HuH-7.5 (cell line): ENCODE measurements at places on chromosomes 2 and 18.

GRCh38 chr2:134143568-134143967, 110.3 kb upstream of the MGAT5 start:
- no peak for DNase-seq

DNA sequence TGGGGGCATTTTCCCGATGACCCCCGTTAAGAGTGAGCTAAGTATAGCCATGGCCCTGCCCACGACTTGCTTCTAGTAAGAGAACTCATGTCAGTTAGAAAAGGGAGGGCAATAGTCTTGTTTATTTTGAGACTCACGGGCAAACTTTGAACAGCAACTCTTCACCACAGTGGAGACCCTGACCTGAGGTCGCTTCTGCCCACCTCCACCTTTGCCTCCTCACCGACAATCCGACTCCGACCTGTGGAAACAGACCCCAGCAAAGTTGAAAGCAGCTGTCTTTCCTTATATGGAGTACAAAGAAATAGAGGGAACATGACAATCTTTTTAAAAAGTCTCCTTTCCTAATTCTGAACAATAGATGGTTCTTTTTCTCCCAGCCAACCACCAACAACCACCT, 155.0 kb upstream of the GCFC2 start:
- DNase-seq = no peak

DNA sequence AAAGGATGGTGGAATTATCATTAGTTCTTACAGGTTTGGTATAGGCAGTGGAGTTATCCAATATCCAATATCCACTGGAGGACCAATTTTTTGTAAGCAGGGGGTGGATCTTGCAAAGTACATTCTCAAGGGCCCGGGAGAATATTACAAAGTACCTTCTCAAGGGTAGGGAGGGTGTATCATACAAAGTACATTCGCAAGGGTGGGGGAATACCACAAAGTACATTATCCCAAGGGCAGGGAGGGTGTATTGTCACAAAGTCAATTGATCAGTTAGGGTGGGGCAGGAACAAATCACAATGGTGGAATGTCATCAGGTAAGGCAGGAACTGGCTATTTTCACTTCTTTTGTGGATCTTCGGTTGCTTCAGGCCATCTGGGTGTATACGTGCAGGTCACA, 55.3 kb upstream of the TMEM87B start:
- no peak for DNase-seq

- DNase-seq = no peak
Measured at GRCh38 chr18:44507729-44508325, 172.9 kb upstream of the SETBP1 start.

- DNase-seq = no peak
Measured at GRCh38 chr18:41396861-41397260, 558.2 kb upstream of the PIK3C3 start.

DNA sequence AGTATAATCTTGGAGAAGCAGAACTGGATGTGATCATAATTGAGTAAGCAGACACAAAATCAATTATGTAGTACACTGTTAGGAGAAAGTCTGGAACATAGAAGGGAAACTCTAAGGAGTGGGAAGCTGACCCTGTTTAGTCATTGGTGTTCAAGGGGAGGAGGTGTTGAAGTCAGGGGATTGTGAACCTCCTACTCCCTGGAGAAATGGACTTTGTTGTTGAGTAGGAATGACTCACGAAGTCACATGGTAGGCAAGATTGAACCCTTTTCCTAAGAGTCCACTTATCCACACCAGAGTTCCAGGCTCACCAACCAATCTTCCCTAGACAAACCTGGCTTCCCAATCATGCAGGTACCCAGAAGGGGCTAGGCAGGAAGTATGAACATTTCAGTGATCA, 81.0 kb upstream of the BCL11A start:
- no peak for DNase-seq

DNA sequence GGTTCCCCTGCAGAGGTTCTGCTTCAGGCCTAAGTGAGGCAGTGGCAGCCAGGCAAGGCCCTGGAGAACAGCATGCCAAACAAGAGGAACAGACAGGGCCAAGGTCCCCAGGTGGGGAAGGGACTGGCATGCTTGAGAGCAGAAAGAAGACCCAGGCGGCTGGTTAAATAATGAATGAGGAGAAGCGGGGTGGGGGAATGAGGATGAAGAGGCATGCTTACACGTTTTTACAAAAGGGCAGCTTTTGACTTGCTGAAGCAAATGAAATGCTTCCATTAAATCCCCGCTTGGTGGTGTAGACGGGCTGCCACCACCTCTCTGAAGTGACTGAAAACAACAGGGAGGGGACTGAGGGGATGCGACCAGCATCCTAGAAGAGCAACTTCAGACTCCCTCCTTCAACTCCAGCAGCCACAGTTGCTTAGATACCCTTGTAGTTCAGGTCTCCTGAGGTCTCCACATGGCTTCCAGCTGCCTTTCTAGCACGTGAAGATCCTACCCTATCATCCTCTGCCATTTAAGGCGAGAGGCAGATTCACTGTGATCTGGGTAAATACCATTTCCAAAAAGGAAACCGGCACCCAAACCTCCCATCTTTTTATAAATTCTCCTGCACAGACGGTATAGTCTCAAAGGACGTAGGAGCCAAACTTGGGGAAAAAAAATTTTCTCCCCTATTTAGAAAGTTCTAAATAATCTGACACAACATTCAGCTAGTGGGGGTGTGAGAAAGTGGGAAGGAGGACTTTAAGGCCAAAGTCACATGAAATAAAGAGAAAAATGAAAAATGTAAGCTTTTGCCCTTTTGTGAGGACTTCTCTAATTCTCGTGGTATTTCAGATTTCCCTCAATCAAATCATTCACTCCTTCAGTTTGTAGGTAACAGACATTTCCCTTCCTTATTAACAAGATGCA, 65.6 kb downstream of the CACNB4 start:
- no peak for DNase-seq

DNA sequence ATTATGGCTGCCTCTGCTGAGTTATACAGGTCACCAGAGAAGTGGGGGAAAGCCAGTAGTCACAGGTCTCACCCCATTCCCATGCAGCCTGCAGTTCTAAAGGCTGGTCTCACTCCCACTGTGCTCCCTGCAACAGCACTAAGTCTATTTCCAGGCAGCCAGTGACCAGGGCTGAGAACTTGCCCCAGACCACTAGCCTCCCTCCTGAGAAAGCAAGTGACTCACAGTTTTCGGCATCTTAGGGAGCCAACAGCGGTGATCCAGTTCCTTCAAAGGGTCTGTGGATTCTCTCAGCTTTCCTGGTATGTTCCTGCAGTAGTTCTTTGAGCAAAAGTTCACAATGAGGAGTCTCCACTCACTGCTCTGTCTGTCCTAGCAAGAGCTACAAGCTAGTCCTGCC, 329.6 kb upstream of the MAP2 start:
- no peak for DNase-seq
